Stimulated activated CD4-positive, alpha-beta T cell treated with anti-CD3 and anti-CD28 coated beads, Interleukin-12 subunit alpha, Interleukin-12 subunit beta, amount 100 ng/mL, for 24 hours (primary cell): ENCODE measurements at places on chromosomes 2 and 18.

- no peak for DNase-seq
Measured at GRCh38 chr2:41716497-41716896, 331.3 kb upstream of the PKDCC start.

GRCh38 chr2:208686665-208687064 lies 280.1 kb downstream of the PTH2R start:
- DNase-seq: no peak

DNA sequence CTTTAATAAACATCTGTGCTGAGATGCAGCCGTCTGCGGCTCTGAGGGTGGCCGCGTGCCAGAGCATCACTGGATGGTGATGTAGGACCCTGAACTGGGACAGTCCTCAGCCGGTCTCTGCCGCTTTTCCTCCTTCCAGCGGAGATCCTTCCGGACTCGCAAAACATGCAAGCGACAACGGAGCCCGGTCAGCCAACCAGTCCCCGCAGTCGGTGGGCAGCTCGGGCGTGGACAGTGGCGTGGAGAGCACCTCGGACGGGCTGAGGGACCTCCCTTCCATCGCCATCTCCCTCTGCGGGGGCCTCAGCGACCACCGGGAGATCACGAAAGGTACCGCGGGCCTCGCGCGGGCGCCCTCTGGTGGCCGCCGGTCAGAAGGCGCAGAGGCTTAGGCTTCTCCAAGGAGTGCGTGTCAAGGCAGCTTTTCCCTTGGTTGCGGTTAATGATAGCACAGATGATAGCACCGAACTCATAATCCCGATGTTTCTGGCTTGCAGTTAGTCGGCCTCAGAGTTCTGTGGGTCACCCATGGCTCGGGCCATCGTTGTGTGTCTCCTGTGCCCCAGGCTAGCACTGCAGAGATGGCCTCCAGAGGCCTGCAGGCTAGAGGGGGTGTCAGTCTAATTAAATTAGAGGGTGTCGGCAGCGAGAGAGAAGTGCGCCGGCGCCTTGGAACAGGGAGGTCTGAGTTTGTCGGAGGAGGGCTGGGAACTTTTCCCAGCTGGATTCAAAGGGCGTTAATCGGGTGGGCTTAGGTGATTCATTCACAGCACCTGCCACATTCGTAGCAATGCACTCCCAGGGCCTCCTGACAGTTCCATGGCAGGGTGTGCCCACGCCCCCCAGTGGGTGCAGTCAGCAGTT lies 38.5 kb downstream of the LPIN1 start:
- peak; percentile 11 for DNase-seq

DNA sequence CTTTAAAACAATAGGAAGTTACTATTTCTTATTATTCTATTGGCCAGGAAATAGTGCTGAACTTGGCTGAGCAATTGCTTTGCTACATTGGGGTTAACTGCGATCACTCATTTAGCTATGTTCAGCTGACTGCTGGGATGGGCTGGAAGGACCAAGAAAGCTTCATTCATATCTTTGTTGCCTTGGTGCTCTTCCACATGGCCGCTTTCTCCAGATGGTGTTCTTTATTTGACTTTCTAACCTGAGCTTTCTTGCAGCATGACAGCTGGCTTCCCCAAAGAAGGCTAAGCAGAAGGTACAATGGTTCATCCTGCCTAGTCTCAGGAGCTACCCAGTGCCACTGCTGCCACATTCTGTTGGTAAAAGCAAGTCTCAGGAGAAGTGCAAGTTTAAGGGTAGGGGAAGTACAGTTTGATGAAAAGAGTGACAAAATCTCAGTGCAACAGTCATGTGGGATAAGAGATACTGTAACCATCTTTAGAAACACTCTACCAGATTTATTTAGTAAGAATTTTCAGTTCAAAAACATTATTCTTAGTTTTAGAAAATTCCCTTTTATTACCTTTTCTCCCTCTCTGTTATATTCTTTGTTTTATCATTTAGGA lies 180.6 kb upstream of the RBMS1 start:
- no peak for DNase-seq

- DNase-seq: no peak
Measured at GRCh38 chr2:215431778-215432758, 3.8 kb downstream of the FN1 start.

DNA sequence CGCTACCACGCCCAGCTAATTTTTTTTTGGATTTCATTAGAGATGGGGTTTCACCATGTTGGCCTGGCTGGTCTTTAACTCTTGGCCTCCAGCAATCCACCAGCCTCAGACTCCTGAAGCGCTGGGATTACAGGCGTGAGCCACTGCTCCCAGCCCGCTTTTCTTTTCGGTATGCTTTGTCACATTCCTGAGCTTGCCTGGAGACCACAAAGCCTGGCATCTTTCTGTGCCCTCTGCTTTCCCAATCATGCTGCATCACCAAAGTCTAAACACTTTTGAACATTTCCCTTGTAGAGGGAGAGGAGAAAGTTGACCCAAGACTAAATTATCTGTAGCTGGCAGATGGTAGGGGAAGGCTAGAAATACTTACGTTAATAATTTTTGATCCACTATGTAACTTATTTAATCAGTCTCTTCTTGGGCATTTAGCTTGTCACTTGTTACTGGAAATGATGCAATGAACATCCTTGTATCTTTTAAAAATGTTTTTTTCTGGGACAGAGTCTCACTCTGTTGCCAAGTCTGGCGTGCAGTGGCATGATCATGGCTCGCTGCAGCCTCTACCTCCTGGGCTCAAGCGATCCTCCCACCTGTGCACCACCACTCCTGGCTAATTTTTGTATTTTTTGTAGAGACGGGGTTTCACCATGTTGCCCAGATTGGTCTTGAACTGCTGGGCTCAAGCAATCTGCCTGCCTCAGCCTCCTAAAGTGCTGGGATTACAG lies 2.7 kb upstream of the NPC1 start:
- no peak for DNase-seq

DNA sequence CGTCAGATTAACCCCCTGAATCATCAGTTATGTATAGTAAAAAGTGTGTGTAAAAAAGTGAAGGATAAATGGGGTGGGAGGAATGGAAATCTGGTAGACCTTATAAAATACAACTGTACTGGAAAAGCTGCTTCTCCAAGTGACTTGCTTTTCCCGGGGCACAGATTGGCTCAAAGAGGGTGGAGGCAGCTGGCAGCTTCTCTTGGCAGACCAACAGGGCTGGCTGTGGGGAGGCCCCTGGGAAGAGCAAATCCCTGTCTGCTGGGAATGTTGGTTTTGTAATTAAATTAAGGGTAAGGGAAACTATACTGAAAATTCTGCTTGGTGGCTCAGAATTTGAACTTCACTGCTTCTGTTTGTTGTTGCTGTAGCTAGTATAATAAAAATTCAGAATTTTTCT lies 154.2 kb upstream of the DLX2 start:
- DNase-seq: no peak

DNA sequence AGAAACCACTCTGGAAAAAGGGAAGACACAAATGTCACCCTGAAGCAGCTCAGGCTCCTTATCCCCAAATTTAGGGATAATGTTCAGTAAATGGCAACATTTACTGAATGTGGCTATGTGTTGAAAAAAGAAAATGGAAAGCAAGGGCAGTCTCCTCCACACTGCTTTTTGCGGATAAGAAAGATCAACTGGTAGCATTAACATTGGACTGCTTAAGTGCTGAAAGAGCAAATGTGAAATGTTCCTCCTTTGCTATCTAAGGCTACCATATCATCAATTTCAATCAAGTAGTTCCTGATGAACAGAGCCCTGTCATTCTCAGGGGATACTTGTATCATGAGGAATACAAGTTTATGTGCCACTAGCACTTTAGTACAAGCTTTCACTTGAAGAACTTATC lies 12.5 kb downstream of the FBXO11 start:
- no peak for DNase-seq

DNA sequence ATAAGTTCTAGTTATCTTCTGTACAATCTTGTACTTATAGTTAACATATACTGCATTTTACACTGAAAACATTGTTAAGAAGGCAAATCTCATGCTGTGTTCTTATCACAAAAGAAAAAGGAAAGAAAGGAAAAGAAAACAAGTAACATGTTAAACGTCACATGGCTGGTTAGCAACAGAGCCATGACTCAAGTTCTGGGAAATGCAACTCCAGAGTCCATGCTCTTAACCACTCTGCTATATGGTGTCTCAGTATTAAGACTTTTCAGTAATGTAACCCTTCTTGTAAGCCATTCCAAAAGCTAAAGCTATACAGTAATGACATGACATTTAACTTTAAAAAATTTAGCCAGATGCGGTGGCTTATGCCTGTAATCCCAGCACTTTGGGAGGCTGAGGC lies 181.4 kb downstream of the BARD1 start:
- DNase-seq: no peak

DNA sequence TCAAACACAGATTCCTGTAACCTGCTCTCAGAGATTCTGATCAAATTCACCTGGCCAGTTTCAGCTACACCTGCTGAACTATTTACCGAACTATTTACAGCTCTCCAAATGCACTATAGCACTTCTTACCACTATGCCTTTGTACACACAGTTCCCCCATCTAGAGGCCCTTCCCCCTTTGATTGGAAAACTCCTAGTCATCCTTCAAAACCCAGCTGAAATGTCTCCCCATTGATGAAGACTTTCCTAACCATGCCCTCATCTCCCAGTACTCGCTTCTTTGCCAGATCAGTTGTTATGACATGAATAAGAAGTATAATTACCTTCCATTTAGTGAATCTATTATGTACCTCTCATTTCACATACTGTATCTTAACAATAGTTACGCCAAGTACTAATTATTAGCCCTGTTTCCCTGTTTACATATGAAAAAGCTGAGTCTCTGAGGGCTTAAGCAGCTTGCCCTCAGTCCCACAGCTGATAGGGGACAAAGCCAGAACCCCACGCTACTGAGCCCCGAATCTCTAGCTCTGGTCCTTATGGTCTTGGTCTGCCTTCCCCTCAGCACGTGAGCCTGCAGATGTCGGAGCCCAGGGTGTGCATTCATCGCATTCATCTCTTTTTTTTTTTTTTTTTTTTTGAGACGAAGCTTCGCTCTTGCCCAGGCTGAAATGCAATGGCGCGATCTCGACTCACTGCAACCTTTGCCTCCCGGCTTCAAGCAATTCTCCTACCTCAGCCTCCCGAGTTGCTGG lies 64.7 kb upstream of the ASAP2 start:
- no peak for DNase-seq

DNA sequence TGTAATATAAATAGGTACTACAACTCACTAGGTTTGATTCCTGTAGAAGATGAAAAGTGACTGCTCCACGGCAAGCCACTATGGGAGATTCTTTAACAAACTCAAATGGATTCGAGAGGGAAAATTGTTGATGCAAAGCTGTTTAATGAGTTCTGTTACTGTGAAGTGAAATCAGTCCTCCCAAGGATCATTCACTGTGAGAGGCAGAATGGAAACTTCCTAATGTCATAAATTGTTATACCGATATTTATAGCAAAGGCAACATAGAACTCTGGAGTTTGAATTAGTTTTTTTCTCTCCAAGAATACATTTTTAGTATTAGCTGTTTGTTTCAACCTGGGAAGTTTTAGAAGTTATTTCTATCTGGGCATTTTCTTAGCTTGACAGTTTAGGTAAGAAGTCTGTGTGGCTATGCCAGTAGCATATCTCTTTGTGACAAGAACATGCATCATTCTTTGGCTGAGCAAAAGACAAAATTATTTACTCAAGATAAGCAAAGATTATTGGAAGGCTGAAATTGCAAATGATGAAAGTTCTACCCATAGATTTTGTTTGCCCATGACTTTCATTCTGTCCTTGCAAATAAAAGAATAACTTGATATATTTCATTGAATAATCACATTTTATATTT lies 979.7 kb downstream of the DPP10 start:
- DNase-seq: no peak

GRCh38 chr2:128495996-128496547 lies 177.4 kb upstream of the HS6ST1 start:
- no peak for DNase-seq

DNA sequence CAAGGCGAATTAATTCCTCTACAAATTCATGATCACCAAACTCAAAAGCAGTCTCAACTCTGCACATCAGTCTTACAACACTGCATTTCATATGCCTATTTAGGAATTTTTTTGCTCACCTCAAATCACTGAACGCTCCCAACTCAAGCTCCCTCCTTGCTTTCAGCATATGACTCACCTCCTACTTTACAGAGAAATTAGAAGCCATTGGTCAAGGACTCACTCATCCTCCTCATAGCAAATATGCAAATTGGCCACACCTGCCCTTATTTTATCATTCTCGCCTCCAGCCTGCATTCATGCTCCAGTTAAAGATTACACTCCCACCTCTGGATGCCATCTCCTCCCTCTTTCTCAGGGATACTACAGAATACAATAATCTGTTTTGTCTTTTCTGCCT lies 148.8 kb downstream of the MBD2 start:
- DNase-seq: no peak
